ENCODE measurements at places on chromosomes 3 and 15.
A peak's percentile ranks its signal among the peaks of the same experiment; 100 is the strongest.

GRCh38 chr15:29687204-29687815, 135.0 kb downstream of the TJP1 start:
- DNase-seq, result no peak

GRCh38 chr15:45091161-45091560, 22.8 kb downstream of the DUOX2 start:
- no peak for DNase-seq

GRCh38 chr15:82710926-82711490, 1.3 kb upstream of the AP3B2 start:
- no peak for DNase-seq

DNA sequence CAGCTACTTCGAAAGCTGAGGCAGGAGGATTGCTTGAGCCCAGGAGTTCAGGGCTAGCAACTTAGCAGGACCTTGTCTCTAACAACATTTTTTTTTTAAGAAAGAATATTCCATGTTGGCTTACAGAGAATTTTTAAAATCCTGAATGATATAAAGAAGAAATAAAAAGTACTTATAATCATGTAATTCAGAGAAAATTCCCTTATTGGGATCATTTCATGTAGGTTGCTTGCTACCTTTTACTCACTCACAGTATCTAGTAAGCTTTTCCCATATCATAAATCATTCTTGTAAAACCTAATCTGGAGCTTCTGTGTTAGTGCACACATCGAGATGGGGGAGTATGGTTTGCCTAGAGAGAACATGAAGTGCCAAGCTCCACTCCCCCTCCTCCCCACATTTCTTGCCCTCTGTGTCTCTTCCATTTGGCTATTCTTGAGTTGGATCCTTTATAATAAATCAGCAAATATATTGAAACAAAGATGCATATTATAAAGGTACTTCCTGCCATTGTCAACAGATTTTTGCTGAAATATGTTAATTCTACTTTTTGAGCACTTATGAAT, 13.6 kb downstream of the TF start:
- no peak for DNase-seq

GRCh38 chr15:25710184-25710583, 152.9 kb downstream of the ATP10A start:
- no peak for DNase-seq

DNA sequence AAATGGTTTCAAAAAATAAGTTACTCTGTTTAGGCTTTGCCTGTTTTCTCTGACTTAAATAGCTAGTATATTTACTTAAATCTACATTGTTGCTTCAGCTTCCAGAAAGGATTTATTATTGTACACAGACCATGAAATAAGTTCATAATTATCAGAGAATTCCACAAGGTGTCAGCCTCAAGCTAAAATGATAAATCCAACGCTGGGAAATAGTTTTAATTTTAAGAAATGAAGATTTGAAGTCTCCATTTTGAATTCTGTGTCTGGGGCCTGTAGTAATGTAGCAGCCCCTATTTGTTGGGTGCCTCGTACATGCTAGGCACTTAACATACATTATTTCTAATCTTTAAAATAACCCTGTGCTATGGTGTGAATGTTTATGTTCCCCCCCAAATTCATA, 92.6 kb upstream of the KCNMB2 start:
- no peak for DNase-seq

DNA sequence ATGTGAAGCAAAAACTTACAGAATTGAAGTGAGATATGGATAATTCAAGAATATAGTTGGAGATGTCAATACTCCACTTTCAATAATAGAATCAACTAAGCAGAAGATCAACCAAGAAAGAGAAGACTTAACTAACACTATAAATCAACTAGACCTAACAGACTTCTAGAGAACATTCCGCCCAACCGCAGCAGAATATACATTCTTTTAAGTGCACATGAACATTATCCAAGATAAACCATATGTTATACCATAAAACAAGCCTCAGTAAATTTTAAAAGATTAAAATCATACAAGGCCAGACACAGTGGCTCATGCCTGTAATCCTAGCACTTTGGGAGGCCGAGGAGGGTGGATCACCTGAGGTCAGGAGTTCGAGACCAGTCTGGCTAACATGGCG, 5.5 kb upstream of the TEX55 start:
- DNase-seq, result no peak

- no peak for DNase-seq
Observed at GRCh38 chr3:55692295-55692956, 205.3 kb upstream of the WNT5A start.

GRCh38 chr15:37709669-37710068, 224.8 kb upstream of the TMCO5A start:
- DNase-seq, result no peak

GRCh38 chr3:37443363-37444035, 269.1 kb upstream of the LRRFIP2 start:
- no peak for DNase-seq

- DNase-seq, result peak; percentile 95
Observed at GRCh38 chr3:197736491-197737318, at the start of gene RUBCN. Gene RUBCN (minus strand): TSS chr3:197736904. CDS start chr3:197736719, 185 bp downstream.

DNA sequence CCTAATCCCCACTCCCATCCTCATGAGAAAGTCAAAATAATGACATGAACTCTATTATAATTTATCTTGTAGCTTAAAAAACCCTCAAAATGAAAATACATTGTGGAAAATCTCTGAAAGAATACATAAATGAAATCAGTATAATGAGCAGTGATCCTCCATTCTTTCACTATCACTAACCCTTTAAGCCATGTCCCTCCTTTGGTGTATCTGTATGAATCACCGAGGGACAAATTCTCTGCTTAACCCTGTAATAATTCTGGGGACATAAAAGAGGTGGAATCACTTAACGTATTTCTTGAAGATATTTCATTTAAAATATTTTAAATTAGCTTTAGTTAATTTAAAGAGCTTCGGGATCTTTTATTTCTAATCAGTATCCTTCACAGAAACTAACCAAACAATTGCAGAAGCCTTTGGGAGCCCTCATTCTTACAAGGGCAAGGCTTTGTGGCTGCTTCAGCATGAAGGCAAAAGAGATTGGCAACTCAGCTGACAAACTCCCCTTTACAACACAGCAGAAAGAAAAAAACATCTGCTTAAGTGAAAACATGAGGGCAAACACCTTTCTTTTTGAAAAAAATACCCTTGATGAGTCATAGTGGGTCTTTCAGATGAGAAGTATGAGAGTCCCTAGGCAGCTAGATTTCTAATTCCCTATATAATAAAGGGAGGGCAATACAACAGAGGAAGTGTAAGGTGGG, 44.0 kb upstream of the ALCAM start:
- DNase-seq, result no peak
